Stimulated activated CD4-positive, alpha-beta T cell treated with anti-CD3 and anti-CD28 coated beads, Interleukin-12 subunit alpha, Interleukin-12 subunit beta, amount 100 ng/mL, for 24 hours (primary cell): ENCODE measurements at places on chromosomes 12 and 14.

- no peak for DNase-seq
These were observed 2.6 kb upstream of the ACACB start for GRCh38 chr12:109113661-109114321.

GRCh38 chr14:57485635-57486034 is 8.0 kb downstream of the CCDC198 start:
- no peak for DNase-seq

DNA sequence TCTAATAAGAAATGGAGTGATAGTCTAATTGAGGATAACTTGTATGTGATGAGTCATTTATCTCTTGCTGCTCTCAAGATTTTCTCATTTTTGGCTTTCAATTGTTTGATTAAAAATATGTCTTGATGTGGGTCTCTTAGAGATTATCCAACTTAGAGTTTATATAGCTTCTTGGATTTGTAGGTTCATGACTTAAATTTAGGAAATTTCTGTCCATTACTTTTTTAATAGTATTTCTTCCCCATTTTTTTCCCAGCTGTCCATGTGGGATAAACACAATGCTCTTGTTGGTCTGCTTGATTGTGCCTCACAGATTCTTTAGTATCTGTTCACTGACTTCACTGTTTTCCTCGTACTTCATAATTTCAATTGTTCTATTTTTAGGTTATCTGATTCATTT is 7.5 kb downstream of the OR6C65 start:
- no peak for DNase-seq

DNA sequence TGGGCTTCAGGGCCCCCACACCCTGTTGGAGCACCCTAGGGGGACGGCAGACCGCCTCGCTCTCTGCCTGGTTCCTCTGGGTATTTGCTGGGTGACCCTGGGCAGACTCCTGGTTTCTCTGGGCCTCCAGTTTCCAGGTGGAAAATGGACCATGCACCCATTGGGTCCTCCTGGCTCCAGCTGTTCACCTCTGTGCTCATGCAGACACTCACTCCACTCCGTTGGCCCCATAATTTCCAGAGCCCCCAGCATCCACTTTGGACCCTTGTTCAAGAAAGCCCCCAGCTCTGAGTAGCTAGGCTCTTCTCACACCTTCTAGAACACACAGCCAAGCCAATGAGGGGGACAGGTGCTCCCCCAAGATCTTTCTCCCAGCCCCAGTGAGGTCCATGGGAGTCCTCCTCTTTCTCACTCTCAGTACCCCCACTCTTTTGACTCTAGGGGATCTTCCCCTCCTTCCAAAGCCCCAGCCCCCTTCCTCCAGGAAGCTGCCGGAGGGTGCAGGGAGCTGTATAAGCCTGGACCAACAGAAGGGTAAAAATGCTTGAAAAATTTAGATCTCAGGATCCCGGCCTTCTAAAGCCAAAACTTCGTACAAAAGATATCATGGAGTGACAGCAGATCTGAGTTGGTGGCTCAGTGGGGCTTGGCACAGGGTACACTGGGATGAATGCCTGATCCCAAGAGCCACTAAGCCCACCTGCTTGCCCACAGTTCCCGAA is 174.8 kb upstream of the RTL1 start:
- no peak for DNase-seq

DNA sequence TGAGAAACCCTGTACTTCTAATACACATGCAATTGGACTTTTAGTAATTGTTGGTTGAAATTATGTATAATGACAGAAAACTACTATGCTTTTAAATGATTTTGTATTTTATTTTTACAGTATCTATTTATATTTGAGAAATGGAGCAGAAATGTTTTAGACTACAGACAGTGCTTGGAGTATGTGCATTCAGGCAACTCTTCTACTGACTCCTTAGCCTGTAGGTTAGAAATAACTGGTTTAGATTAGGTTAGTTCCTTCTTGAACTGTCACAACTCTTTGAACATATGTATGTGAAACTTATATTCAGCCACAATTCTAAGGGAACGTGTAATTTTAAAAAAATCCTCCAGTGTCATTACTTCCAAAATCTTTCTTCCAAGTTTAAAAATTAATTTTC is 1.7 kb downstream of the FGFR1OP2 start:
- no peak for DNase-seq

- DNase-seq: peak; percentile 31
These were observed 96.7 kb downstream of the RFLNA start for GRCh38 chr12:124391340-124392261.

DNA sequence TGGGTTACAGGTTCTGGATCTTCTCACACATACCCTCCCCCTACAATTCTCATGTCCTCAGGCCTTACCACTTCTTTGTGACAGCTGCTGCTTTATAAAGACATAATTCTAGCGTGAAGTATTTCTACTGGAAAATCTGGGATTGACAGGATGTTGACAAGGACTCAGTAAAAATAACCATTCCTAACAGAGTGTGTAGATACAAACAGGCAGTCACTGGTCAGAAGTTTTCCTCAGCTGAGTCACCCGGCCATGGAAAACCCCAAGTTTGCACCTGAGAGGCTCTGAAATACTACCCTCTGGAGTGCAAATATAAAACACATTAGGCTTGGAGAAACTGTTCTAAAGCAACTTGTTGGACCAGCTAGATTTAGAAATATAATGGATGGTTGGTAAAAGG is 54.4 kb downstream of the SPPL3 start:
- DNase-seq: no peak

- DNase-seq: no peak
These were observed 5.4 kb upstream of the GPR84 start for GRCh38 chr12:54369597-54370131.
